ENCODE measurements at places on chromosomes 6 and 20.

- DNase-seq, result no peak
Observed at GRCh38 chr6:82442061-82442719, 78.6 kb downstream of the TPBG start.

GRCh38 chr20:44653546-44653945 lies 2.0 kb upstream of the ADA start:
- no peak for DNase-seq

- no peak for DNase-seq
Observed at GRCh38 chr20:47141941-47142773, 214.3 kb downstream of the ZMYND8 start.

GRCh38 chr20:43006651-43007375 lies 182.9 kb downstream of the PTPRT start:
- DNase-seq, result no peak

GRCh38 chr20:63029358-63030121 lies 22.8 kb upstream of the BHLHE23 start:
- no peak for DNase-seq

DNA sequence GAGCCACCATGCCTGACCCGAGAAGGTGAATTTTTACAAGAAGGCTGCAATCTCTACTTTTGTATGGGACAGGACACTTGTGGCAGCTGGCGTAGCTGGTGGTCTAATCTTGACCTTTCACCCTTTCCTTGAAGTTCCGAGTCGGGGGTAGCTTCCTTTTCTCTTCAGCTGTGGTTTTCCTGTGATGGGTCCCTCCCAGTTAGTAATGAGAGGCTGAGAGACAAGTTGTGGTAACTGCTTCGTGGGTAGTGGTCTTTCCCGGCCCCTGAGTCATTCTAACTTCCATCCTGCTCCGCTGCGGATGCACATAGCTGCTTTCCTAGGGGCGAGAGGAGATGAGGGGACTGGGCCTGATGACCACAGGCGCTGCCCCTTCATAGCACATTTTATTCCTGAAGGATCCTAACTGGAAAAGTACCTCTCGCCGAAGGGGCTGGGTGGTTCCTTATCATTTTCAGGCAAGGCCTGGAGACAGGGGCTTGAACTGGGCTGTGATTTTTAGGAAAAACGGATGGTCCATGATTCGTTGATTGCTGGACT lies 3.1 kb downstream of the SYNJ2 start:
- DNase-seq, result no peak

DNA sequence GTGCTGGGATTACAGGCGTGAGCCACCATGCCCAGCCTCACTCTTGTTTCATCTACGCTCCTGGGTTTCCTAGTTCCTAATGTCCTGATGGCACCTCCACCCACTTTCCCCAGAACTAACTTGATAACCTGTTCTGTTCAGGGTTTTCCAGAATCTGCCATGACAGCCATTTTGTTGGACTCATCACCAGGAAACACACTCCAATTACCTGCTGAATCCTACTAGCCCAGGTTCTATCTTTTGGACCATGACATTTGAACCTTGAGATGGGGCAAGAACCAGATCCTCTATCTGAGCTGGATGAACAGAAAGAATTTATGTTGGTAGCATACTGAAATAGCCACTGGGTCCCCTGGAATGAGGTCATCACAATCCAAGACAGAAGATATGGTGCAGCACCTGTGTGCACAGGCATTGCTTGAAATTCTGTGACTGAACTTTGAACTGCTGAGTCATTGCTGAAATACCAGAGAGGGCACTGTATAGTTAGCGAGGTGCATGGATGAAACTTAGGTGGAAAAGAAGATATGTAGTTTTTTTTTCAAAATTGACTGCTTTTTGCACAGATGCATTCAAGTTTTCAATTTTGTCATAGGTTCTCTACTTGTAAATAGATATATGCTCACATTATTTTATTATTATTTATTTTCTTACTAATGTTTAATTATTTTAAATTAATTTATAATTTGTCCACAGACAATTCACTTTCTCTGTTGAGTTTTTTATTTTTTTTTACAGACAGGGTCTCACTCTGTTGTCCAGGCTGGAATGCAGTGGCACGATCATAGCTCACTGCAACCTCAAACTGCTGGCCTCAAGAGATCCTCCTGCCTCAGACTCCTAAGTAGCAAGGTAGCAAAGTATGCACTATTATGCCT lies 42.8 kb upstream of the TASP1 start:
- no peak for DNase-seq

DNA sequence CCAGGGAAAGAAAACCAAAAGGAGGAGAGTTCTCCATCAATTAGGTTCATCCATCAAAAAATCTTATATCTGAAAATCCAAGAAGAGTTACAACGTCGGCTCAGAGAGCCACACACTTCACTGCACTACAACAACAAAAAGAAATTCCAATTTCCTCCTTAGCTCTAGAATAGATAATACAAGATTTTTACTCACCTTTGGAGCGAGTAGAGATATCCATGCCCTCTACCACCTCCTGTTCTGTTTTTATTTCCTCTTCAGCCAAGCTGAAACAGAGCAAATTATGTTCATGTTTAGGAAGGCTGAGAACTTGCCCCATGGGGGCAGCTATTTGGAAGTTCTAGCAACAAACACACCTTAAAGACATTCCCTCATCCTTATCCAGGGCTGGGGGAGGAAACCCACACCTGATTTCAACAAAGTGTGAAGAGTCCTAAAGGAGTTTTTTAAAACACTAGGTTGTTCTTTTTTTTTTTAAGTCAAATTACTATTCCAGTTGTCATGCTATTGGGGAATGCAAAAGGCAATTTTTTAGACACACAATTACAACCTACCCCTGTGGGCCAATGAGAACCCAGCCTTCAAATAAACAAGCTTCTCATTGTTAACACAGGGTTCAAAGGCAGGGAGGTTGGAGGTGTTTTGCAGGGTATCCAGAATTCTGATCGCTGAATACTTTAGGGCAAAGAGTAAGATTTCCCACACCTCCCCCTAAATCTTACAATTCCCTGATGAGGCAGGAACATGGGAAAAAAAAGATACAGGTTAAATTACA lies 8.7 kb downstream of the ZMYND8 start:
- no peak for DNase-seq

DNA sequence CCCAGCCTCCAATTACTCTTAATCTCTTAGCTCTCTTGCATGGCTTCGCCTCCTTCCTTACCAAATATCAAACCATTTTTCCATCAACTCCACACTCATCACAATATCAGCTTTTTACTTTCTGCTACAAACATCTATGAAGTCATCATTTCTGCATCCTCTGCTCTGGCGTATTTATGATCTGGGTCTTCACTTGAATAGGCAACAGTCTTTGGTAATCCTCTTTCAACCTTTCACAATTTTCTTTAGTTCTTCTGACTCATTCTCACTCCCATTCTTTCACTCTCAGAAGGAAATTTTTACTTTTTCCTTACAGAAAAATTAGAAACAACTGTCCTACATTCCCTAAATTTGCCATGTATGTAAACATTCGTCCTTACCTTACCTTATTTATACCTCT lies 522.4 kb downstream of the HDGFL1 start:
- no peak for DNase-seq

DNA sequence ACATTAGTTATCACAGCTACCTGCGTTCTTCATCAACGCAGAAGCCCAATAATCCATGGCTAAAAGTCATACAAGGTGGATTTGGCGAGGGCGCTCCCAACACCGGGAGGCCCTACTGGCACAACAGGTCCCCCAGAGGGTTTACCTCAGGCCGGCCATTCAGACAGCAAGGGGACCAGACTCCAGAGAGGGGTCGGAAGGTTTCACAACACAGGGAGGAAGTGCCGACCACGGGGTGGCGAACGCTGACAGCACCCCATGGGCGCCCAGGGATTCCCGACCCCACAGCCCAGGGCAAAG lies 1515.9 kb upstream of the DEFB115 start:
- no peak for DNase-seq

- no peak for DNase-seq
Observed at GRCh38 chr20:673603-674001, 2.0 kb downstream of the SCRT2 start.

- no peak for DNase-seq
Observed at GRCh38 chr6:48109944-48110343, 1.1 kb downstream of the PTCHD4 start.

DNA sequence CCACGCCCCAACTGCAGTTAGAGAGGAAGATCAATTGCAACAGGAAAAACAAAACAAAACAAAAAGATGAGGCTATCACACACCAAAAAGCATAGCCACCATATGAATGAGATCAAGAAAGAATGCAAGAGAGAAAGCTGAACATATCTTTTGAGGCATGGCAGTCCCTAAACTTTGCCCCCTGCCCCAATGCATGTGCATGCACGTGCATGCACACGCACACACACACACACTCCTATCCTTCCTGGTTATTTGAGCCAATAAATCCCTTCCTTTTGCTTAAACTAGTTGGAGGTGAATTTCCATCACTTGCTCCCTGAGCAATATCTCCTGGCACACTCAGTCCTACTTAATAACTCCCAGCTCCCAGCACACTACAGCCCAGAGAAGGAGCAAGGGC lies 48.6 kb upstream of the FOXP4 start:
- DNase-seq, result no peak
